Fibroblast of lung (primary cell): ENCODE measurements at places on chromosomes 5 and 9.
A peak's percentile ranks its signal among the peaks of the same experiment; 100 is the strongest.

DNA sequence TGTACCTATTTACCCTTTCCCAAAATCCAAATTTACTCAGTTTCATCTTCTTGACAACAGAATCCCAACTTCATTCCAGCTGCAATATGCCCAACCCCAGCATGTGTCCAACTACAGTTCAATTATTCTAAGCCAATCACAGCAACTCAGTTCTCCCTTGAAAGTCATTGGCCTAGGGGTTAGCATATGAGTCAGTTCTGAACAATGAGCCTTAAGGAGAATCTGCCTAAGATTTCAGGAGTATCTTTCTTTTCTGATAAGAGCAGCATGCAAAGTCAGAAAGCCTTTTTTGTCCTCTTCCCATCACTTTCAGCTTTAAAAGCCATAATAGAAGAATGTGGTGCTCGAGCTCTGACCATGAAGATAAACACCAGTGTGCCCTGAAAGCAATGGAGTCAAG, 44.4 kb upstream of the RASGRF2 start:
- no peaks in the 10 kb centered on the region for H3K4me1 ChIP-seq
- no peak for DNase-seq
- H3K36me3 ChIP-seq: no peaks in the 10 kb centered on the region

DNA sequence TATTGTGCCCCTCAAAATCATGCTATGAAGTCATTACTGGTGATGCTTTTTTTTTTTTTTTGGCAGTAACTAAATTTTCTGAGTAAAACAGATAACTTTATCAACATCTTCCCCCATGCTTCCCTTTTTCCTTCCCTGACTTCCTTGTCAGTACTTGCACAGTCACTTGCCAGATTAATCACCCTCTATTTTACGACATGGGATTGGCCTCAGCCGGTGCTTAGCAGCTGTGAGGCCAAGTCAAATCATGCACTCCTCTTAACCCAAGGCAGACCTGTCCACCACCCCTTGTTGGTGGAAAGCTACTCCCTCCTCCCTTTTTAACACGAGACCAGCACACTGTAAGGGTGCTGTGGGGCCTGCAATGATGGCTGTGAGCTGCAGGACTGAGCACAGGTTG, 118.0 kb upstream of the OTULINL start:
- DNase-seq: no peak
- peaks cover 31% of the 10 kb centered on the region for H3K36me3 ChIP-seq
- H3K4me1 ChIP-seq: peaks cover 5% of the 10 kb centered on the region
- no peak overlapping the region for H3K4me3 ChIP-seq

GRCh38 chr9:37424686-37425297, 2.3 kb downstream of the GRHPR start:
- no peak overlapping the region for H3K4me3 ChIP-seq
- DNase-seq: no peak
- peaks cover 10% of the 10 kb centered on the region for H3K4me1 ChIP-seq
- no peaks in the 10 kb centered on the region for H3K27me3 ChIP-seq

DNA sequence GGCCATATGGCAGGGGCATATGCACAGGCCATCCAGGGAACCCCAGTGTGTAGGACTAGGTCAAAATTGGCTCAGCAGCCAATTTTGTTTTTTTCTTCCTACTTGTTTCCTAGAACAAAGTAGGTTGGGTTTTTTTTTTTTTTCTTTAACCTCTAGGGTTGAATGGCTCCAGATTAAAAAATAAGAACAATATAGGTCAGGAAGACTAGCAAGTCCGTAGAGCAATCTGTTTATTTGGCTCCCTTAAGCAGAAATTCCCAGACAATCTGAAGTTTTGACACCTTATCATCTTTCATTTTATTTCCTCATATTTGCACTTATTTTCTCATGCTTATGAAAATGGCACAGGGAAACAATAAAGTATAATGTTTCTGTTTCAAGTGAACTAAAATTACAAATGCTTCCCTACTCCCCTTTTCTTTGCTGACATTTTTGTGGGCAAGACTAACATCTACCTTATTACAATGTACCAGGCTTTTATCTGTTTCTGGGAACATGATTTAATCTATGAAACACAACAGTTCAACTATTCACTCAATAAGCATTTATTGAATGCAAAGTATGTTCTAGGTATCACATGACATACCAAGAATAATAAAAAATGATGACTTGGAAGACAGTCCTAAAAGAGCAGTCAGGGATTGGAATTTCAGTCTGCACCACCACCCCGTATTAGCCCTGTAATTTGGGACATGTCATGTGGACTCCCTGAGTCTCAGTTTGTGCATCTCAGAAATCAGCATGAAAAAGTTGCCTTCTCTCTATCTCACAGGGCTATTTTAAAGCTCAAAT, 30.5 kb downstream of the TLR4 start:
- H3K4me1 ChIP-seq: no peaks in the 10 kb centered on the region
- peak; percentile 64 for DNase-seq
- no peak overlapping the region for H3K27ac ChIP-seq
- no peaks in the 10 kb centered on the region for H3K27me3 ChIP-seq

DNA sequence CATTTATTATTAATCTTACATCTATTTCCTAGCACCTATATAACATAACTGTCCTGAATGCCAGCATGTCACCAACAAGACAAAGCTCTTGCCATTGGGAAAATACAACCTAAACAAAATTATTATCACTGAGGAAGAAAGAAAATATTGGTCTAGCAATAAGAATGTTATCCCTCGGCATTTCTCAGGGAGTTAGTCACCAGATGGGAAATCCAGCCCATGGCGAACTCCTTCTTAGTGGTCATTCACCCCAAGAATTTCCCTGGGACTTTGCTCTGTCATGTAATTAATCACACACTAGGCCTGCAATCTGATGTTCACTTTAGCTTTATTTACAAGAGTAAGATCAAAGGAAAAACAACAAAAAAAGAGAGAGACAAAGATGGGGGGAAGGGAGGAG, 56.1 kb upstream of the TAS2R1 start:
- no peak overlapping the region for H3K27ac ChIP-seq
- H3K4me1 ChIP-seq: no peaks in the 10 kb centered on the region
- DNase-seq: peak; percentile 28
- no peak overlapping the region for H3K4me3 ChIP-seq
- H3K27me3 ChIP-seq: no peaks in the 10 kb centered on the region
- no peaks in the 10 kb centered on the region for H3K36me3 ChIP-seq

- H3K27ac ChIP-seq: no peak overlapping the region
- H3K27me3 ChIP-seq: no peaks in the 10 kb centered on the region
- H3K36me3 ChIP-seq: no peaks in the 10 kb centered on the region
- H3K4me3 ChIP-seq: no peak overlapping the region
Measured at GRCh38 chr5:173832386-173832785, 55.8 kb upstream of the CPEB4 start.

DNA sequence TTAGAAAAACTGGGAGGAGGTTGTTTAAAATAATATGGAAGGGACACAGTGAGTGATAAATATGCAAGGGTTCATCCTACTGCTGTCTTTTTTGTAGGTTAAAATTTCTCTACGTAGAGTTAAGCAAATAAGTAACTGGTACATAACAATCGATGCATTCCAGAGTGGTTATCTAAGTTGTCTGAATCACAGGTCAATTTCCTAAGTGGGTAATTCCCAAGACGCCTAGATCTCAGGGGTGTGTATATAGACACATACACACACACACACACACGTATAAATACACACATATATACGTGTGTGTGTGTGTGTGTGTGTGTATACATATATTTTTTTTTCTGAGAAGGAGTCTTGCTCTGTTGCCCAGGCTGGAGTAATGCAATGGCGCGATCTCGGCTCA, 22.3 kb downstream of the CAAP1 start:
- no peaks in the 10 kb centered on the region for H3K36me3 ChIP-seq
- no peak overlapping the region for H3K4me3 ChIP-seq
- H3K27me3 ChIP-seq: no peaks in the 10 kb centered on the region
- DNase-seq: peak; percentile 59

DNA sequence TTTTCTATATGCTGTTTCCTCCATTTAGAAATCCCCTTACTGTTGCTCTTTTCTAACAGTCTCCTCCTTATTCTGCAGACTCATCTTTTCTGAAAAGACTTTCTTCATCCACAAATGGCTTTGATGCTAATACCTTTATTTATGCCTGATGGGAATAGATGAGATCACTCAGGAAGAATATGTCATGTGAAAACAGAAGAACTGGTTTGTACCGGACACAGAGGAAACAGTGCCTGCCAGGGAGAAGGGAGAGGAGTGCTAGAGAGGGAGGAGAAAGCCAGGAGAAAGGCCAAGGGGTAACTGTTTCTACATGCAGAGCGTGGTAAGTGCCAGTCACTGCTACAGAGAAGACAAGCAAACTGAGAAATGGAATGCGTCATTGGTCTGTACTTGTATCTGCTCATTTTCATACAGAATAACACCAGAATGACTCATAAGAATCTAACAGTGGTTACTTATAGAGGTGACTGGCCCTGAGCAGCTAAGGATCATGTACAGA, 45.9 kb upstream of the PJA2 start:
- H3K27me3 ChIP-seq: no peaks in the 10 kb centered on the region
- peaks cover 3% of the 10 kb centered on the region for H3K4me1 ChIP-seq
- H3K36me3 ChIP-seq: no peaks in the 10 kb centered on the region
- H3K27ac ChIP-seq: peak overlapping the region; percentile 47

GRCh38 chr5:180046656-180047055, 24.9 kb downstream of the RNF130 start:
- H3K27ac ChIP-seq: no peak overlapping the region
- no peak overlapping the region for H3K4me3 ChIP-seq
- no peaks in the 10 kb centered on the region for H3K27me3 ChIP-seq
- peak; percentile 72 for DNase-seq

DNA sequence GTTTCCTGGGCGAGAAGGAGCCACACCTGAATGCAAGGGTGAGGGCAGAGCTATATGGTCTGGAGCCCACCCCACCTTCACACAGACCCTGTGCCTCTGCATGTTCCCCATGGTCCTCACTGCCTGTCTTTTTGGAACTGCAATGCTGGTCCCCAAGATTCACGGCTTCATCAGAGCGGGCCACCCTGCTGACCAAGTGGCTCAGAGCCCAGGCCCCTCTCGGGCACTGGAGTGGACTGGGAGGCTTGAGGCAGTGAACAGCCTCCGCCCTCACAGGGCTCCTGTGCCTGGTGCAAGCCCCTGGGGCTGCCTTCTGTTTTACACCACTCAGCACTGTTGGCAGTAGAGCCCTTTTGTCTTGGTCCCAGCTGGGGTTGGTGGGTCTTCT, 143.2 kb downstream of the CACNA1B start:
- H3K27ac ChIP-seq: no peak overlapping the region
- H3K27me3 ChIP-seq: peaks cover 4% of the 10 kb centered on the region
- no peaks in the 10 kb centered on the region for H3K4me1 ChIP-seq
- no peaks in the 10 kb centered on the region for H3K36me3 ChIP-seq

GRCh38 chr5:175248416-175248905, 195.5 kb downstream of the DRD1 start:
- H3K27me3 ChIP-seq: no peaks in the 10 kb centered on the region
- no peak overlapping the region for H3K4me3 ChIP-seq

DNA sequence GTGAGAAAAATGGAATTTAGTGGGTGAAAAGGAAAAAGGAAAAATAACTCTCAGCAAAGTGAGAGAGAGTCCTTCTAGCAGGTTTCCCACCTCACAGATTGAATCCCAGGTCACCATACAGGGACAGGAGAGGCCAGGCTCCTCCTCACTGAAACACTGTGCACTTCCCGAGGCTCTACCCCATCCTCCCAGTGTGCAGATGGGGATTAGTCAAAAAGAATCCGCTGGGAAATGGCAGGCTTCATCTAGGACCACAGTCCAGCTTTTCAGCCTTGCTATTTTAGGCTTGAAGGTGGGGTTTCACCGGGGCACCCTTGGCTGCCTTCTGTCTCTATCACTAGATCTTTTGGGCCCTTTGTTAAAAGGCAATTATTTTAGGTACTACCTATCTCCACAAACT, 47.8 kb downstream of the YIPF5 start:
- H3K27me3 ChIP-seq: no peaks in the 10 kb centered on the region
- no peak overlapping the region for H3K4me3 ChIP-seq
- no peak for DNase-seq
- no peaks in the 10 kb centered on the region for H3K36me3 ChIP-seq
- peaks cover 3% of the 10 kb centered on the region for H3K4me1 ChIP-seq

DNA sequence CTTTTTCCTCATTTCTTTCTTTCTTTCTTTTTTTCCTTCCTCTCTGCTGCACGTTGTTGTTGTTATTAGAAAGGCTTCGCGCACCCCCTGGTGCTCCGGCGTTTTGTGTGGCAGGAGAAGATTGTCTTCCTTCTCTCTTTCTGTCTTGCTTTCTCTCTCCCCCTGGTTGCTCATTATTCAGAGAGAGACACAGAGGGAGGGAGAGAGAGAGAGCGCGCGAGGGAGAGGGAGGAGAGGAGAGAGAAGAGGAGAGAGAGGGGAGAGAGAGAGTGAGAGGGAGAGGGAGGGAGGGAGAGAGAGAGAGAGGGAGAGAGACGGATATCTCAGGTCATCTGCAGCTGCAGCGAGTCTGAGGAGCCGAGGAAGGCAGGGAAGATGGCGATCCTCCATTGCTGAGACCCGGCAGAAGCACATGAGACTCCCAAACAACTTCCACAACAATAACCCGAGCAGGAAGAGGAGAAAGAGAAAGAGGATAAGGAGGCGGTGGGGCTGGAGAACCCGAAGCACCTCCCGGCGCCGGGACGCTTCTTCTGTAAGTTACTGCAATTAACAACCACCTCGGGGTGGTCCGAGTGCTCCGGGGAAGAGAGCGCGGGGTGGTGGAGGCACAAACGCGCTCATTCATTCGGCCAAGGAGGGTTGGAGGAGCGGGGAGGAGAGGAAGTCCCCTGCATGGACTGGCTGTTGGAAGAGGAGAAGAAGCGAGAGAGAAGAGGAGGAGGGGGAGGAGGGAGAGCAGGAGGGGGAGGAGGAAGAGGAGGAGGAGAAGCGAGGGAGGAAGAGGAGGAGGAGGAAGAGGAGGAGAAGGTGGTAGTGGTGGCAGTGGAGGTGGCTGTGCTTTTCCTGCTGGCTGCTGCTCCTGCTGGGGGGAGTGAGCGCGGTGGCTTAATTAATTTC, at the start of gene ZNF462:
TSS of gene ZNF462 (plus strand) at position 346 of the 900 bp plus-strand sequence. CDS start 60,218 bp downstream, outside the sequence.
- no peaks in the 10 kb centered on the region for H3K27me3 ChIP-seq
- peak within 1 kb of the TSS; percentile 90 for H3K4me3 ChIP-seq
- H3K36me3 ChIP-seq: no peaks in the 10 kb centered on the region
- peak; percentile 86 for DNase-seq

GRCh38 chr5:137607771-137608170, 108.6 kb upstream of the SPOCK1 start:
- H3K27me3 ChIP-seq: peaks cover 11% of the 10 kb centered on the region
- H3K36me3 ChIP-seq: no peaks in the 10 kb centered on the region
- no peak for DNase-seq

- H3K4me1 ChIP-seq: no peaks in the 10 kb centered on the region
- no peak overlapping the region for H3K27ac ChIP-seq
- no peaks in the 10 kb centered on the region for H3K36me3 ChIP-seq
- H3K4me3 ChIP-seq: no peak overlapping the region
- no peaks in the 10 kb centered on the region for H3K27me3 ChIP-seq
Measured at GRCh38 chr5:123809594-123810221, 297.7 kb downstream of the CSNK1G3 start.

GRCh38 chr5:78647838-78648358, 674 bp downstream of the LHFPL2 start:
- peaks cover under 1% of the 10 kb centered on the region for H3K36me3 ChIP-seq
- peak overlapping the region; percentile 85 for H3K4me3 ChIP-seq
- peak overlapping the region; percentile 90 for H3K27ac ChIP-seq
- peaks cover 9% of the 10 kb centered on the region for H3K4me1 ChIP-seq
- peak; percentile 66 for DNase-seq

DNA sequence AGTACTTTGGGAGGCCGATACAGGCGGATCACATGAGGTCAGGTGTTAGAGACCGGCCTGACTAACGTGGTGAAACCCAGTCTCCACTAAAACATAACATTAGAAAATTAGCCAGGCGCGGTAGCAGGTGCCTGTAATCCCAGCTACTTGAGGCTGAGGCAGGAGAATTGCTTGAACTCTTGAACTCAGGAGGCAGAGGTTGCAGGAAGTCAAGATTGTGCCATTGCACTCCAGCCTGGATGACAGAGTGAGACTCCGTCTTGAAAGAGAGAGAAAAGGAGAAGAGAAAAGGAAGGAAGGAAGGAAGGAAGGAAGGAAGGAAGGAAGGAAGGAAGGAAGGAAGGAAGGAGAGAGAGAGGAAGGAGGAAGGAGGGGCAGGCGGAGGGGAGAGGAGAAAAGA, 45.1 kb downstream of the MYO10 start:
- DNase-seq: no peak
- H3K4me3 ChIP-seq: no peak overlapping the region
- H3K36me3 ChIP-seq: no peaks in the 10 kb centered on the region
